ENCODE measurements at places on chromosomes 3 and 15.

- no peak for DNase-seq
These were observed 124.4 kb downstream of the HCN4 start for GRCh38 chr15:73244333-73244732.

DNA sequence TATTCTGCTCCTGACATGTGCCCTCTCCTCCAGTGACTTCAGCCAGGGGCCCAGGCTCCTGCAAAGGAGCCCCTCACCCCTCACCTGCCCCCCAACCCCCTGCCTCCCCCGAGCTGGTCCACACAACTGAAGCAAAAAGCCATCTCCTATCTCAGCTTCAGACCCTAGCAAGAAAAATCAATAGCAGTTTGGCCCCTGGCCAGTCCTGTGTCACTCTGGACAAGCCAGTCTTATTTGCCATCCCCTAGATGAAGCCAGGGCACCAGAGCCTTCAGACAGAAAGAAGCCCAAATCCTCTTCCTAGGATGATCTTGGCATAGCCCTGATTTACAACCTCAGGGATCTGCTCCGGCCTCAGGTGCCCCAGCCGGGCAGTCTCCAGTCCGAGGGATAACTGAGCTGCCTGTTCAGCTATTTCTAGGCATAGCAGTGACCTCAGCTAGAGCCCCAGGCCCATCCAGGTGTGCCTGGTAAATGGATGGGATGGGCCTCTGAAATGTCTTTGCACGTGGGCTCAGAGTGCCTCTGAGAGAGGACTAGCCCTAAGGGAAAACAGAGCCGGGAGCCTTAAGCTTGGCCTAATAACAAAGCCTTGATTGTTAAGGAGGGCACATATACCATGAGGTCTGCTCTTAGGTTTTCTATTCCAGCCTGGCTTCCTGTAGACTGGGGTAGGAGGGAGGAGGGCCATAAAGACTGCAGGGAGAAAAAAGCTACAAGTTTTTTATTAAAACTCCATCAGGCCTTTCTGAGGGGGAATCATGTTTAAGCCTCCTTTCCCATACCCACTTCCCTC is 242.0 kb downstream of the SHQ1 start:
- no peak for DNase-seq

DNA sequence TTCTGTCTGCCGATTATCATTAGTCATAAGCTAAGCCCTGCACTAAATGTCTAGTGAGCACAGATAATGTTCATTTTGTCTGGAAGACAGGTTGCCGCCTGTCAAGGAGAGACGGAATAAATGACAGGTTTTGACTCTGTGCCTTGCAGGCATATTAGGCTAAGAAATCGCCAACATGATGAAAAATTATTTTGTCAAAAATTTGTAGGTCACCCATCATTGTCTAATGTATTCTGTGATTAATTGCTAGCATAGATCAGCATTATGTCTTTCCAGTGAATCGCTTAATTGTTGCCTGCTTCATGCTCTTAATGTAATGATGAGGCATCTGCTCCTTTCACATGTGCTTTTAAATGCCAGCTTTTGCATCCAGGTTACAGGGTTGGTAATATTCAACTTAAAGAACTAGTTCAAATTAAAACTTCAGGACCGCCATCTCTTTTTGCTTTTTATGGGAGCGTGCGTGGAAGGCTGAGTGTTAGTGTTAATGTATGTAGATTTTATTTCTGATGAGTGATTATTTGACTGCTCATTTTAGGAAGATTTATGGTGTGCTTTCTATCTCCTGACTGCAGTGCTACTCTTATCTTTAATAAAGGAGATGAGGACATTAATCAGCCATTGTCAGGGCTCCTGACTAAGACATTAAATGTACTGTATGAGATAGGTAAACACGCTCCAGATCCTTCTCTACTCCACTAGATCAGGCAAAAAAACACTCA is 120.8 kb upstream of the MEIS2 start:
- DNase-seq, result no peak

- DNase-seq, result no peak
These were observed 607 bp downstream of the LCTL start for GRCh38 chr15:66565141-66565641.

DNA sequence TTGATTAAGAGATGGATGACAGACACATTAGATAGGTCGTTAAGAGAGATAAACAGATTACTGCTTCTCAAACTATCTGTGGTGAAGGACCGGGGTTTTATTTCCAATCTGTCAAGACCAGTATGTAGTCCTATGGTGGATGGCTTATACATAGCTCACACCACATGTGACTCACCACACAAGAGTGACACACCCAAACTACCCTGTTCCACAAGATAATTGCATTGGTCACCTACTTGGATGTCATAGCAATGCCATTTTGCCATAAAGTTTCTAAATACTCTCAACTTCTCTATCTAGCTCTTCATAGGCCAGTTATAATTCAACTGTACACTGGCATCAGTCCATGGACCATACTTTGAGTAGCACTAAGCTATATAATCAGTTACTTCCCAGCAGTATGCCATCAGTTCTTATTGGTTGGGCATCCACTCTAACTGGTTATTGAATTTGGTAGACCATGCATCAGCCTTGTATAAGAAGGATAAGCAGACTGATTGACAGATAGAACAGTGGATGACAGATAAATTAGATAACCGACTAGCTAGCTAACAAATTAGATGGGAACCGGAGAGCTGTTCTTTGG is 11.6 kb downstream of the WWTR1 start:
- DNase-seq, result no peak

DNA sequence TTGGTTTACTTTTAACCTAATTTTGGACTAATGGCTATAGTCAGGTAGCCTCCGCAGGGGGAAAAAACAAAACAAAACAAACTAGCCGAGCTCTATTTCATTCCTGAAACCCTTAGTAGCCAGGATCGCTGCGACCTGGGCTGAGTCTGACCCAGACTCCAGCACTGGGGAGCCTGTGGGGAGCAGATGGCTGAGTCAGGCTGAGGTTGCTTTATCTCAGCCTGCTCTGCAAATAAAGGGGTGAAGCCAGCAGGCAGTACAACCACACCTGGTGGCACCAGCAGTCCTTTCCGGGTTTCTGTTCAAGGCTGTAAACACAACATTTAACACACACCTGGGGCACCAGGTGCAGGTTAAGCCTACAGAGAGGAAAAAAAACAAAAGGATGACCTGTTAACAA is 27.3 kb downstream of the ABHD2 start:
- DNase-seq, result peak; percentile 67

DNA sequence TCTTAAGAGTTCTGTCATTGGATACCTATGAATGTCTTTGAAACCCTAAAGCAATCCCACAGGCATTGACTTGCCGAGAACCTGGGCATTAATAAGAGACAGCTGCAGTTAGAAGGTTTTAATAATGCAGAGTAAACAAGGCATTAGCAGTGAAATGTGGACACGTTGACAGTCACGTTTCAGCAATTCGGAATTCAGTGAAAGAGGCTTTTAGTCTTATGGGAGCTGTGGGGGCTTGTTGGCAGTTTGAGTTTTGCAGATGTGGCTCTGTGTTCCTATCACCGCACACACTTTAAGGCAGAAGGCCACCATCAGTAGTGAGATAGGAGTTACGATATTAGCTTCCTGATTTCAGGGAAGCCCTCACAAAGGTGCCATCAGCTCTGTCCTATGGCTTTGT is 145.2 kb upstream of the NUDT16 start:
- no peak for DNase-seq

DNA sequence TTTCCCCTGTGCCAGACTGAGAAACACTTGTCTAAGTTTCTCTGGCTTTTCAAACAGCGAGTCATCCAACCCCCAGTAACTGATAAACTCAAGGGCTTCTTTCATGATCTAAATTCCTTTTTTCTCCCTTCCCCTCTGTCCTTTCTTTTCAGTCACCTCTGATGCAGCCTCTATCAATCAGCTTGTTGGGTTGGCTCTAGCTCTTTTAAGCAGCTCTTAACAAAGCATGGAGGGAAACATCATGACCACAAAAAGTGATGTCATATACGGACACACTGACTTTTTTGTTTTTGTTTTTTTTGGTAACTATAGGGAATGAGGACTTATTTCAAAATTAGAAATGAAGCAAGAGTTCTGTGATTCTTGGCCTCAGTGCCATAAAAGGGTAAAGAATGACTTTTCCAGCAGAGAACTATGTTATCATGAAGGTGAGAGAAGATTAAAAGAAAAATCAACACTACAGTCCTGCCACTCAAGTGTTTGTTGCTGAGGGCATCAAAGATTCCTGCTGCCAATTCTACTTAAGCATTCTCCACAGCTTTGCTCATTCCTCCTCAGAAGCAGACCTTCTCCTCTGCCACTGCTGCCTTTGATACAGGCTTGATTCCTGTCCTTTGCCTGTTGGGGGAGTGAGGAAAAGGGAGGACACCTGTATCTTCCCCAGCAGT is 457.0 kb upstream of the ONECUT1 start:
- DNase-seq, result no peak

All from NCI-H2171 (cell line).